Heart right ventricle (tissue), 16 donors: ENCODE measurements at places on chromosomes 12 and 14. TPM values are rescaled to one million over a fixed set of nuclear protein-coding genes. Genes with fewer than 3 reads are reported as not detected.
A peak's percentile ranks its signal among the peaks of the same experiment; 100 is the strongest.

DNA sequence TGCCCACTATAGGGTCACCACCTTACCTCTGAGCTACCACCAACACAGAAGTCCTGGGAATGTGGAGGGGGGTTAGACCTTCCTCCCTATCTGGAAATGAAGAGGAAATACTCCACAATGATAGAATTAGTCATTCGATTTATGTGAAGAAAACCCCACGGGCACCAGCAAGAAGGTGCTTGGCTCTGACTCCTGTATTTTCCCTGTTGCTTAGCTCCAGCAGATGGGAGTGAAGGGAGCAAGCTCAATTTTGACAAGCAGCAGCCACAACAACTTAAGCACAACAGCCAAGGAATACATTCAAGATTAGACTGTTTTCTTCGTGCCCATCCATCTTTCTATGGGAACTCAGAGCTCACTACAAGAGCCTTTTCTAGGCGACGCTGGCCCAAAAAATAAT lies 191.7 kb downstream of the SPTSSA start:
- H3K4me1 ChIP-seq: no peaks in the 10 kb centered on the region
- no peak overlapping the region for H3K4me3 ChIP-seq
- no peak overlapping the region for H3K27ac ChIP-seq
- no peak for DNase-seq

DNA sequence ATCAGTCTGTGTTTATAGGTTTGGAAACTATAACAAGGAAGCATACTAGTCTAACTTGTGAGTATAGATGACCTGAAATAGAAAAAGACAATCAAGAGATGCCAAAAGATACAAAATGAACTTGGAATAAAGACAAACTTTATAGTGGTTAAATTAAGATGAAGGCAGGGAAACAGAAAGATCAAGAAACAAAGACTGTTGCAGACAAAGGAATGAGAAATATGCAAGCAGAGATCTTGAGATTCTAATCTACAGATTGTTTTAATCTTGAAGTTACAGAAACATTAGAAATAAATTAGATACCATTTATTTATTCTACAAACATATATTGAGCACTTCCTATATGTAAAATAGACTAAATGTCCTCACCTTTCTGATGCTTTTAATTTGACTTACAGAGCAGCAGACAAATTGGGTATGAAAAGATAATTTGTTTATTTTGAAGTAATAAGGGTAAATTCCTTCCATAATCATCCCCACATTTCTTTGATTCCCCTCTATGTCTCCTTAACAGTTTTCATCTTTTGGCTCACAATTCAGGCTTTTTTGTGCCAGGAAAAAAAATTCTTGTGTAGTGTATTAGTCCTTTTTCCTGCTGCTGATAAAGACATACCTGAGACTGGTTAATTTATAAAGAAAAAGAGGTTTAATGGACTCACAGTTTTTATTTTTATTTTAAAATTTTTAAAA lies 134.4 kb downstream of the KITLG start:
- no peaks in the 10 kb centered on the region for H3K36me3 ChIP-seq
- H3K4me1 ChIP-seq: no peaks in the 10 kb centered on the region
- no peak for DNase-seq
- H3K27me3 ChIP-seq: no peaks in the 10 kb centered on the region
- no peak overlapping the region for H3K4me3 ChIP-seq

DNA sequence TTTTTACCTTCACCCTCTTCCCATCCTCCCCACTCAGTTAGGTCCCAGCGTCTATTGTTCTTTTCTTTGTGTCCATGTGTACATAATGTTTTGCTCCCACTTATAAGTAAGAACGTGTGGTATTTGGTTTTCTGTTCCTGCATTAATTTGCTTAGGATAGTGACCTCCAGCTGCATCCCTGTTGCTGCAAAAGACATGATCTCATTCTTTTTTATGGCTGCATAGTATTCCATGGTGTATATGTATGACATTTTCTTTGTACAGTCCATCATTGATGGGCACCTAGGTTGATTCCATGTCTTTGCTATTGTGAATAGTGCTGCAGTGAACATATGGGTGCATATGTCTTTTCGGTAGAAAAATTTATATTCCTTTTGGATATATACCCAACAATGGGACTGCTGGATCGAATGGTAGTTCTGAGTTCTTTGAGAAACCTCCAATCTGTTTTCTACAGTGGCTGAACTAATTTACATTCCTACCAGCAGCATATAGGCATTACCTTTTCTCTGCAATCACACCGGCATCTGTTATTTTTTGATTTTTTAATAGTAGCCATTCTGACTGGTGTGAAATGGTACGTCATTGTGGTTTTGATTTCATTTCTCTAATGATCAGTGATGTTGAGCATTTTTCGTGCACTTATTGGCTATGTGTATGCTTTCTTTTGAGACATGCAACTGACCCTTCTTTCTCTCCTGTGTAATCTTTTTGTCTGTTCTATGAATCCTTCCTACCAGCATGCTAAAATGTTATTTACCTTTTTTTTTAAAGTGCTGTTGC lies 279.7 kb upstream of the AMIGO2 start:
- DNase-seq: no peak
- H3K4me3 ChIP-seq: no peak overlapping the region
- no peaks in the 10 kb centered on the region for H3K4me1 ChIP-seq
- no peak overlapping the region for H3K27ac ChIP-seq

DNA sequence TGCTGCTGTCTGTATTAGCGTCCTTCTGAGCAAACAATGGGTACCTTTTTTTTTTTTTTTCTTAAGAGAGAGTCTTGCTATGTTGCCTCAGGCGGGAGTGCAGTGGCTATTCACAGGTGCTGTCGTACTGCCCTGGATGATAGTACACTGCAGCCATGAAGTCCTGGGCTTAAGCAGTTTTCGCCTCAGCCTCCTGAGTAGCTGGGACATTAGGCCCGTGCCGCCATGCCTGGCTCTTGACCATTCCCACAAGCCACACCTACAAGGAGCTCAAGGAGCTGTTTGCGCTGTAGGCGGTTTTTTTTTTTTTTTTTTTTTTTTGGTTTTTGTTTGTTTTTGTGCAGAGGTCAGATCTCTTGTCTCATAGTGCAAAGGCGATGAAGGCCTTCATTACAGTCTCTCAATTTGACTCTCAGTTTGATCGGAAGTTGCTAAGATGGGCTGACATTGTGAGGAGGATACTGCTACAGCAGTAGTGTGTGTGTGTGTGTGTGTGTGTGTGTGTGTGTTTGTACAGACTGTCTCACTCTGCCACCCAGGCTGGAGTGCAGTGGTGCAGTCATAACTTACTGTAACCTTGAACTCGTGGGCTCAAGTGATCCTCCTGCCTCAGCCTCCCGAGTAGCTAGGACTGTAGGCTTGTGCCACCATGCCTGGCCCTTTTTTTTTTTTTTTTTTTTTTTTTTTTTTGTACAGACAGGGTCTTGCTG lies 34.2 kb downstream of the TRAF3 start:
- no peaks in the 10 kb centered on the region for H3K36me3 ChIP-seq
- DNase-seq: no peak
- H3K4me1 ChIP-seq: no peaks in the 10 kb centered on the region
- no peaks in the 10 kb centered on the region for H3K27me3 ChIP-seq

DNA sequence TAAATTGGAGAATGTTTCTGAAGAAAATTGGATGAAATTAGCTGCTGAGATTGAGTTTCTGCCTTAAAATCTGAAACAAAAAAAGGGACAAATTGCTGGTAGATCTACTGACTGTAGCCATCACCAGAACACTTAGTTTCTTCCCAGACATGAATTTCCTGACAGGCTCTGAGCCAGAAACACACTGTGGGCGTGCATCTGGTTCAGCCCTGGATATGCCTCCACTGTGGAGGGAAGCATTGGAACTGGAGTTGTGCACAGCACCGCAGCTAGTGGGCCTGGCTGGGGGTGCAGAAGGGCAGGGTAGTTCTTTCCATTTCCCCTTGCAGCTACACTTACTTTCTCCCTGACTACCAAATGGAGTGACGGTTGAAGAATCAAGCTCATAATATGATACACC lies 31.2 kb downstream of the CREBL2 start:
- no peak overlapping the region for H3K27ac ChIP-seq
- no peak overlapping the region for H3K4me3 ChIP-seq
- H3K27me3 ChIP-seq: no peaks in the 10 kb centered on the region
- no peaks in the 10 kb centered on the region for H3K4me1 ChIP-seq
- no peak for DNase-seq

- no peaks in the 10 kb centered on the region for H3K36me3 ChIP-seq
- H3K4me3 ChIP-seq: no peak overlapping the region
- H3K4me1 ChIP-seq: no peaks in the 10 kb centered on the region
- H3K27me3 ChIP-seq: peaks cover 37% of the 10 kb centered on the region
These were observed 989.1 kb upstream of the TMEM132C start for GRCh38 chr12:127277882-127278281.

DNA sequence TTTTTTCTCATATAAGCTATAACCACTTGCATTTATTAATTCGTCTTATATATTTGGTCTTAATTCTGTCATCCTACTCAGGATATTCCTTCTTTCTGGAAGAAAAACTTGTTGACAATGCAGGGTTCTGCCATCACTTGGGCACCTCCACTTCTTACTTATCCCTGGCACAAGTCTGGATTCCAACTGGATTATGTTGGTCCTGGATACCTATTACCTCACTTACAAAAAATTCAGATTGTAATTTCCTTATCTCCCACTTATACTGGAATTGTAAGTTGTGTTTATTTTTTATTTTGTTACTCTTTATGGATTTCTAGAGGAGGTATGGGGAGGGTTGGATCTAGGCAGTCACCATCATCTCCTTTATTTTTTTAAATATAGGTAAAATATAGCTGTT lies 36.7 kb downstream of the LRRIQ1 start:
- no peaks in the 10 kb centered on the region for H3K27me3 ChIP-seq
- no peaks in the 10 kb centered on the region for H3K4me1 ChIP-seq
- no peak overlapping the region for H3K4me3 ChIP-seq
- no peak overlapping the region for H3K27ac ChIP-seq
- no peaks in the 10 kb centered on the region for H3K36me3 ChIP-seq

DNA sequence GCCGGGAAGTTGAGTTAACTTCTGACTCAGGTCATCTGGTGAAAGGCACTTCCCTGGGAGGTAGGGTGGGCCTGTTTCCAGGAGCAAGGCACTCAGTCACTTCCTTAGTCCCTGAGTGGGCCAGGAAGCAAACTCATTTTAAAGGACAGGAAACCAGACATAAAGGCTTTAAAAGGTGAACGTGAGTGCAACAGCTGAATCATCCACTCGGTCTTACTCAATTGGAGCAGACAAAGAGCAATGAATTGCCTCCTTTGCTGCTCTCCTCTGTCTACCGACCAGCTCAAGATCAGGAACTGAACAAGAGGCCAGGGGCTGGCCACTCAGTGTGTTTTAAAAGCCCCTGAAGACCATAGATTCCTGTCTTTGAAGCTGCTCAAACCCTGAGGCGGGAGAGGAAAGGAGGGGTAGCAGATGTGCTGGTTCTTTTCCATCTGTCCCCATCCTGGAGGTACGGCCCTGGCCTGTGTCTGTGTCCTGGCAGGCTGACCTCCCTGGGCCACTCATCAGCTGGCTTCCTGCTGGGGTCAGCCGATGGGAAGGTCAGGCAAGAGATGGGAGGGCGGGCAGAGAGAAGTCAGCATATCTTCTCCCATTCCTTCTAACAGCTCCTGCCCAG lies 148.9 kb downstream of the PPM1H start:
- H3K27ac ChIP-seq: peak overlapping the region; percentile 87
- peak; percentile 77 for DNase-seq
- no peaks in the 10 kb centered on the region for H3K36me3 ChIP-seq
- peaks cover 63% of the 10 kb centered on the region for H3K4me1 ChIP-seq
- no peak overlapping the region for H3K4me3 ChIP-seq

GRCh38 chr12:65248656-65249633 lies 29.5 kb upstream of the MSRB3 start:
- no peak overlapping the region for H3K4me3 ChIP-seq
- no peak overlapping the region for H3K27ac ChIP-seq
- peaks cover 53% of the 10 kb centered on the region for H3K36me3 ChIP-seq
- H3K27me3 ChIP-seq: no peaks in the 10 kb centered on the region
- no peaks in the 10 kb centered on the region for H3K4me1 ChIP-seq
- no peak for DNase-seq

DNA sequence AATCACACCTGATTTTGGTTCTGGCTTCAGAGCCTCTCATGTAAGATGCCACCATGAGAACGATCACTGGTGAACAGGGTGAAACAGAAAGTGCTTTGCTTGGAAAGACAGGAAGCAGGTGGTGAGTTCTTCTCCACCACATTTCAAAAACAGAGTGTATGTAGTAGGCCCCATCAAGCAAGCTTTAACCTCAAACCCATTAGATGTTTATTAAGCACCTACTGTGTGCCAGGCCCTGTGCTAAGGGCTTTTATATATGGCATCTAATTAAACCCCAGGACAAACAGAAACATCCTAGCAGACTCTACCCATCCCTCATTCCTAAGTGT lies 47.8 kb upstream of the MED13L start:
- no peak for DNase-seq
- H3K27ac ChIP-seq: peak overlapping the region; percentile 85
- H3K36me3 ChIP-seq: no peaks in the 10 kb centered on the region
- no peak overlapping the region for H3K4me3 ChIP-seq
- no peaks in the 10 kb centered on the region for H3K27me3 ChIP-seq
- peaks cover 6% of the 10 kb centered on the region for H3K4me1 ChIP-seq

- H3K27ac ChIP-seq: no peak overlapping the region
- H3K36me3 ChIP-seq: no peaks in the 10 kb centered on the region
- H3K27me3 ChIP-seq: no peaks in the 10 kb centered on the region
- no peak overlapping the region for H3K4me3 ChIP-seq
- H3K4me1 ChIP-seq: no peaks in the 10 kb centered on the region
These were observed 83.8 kb downstream of the NRXN3 start for GRCh38 chr14:78253986-78254385.

DNA sequence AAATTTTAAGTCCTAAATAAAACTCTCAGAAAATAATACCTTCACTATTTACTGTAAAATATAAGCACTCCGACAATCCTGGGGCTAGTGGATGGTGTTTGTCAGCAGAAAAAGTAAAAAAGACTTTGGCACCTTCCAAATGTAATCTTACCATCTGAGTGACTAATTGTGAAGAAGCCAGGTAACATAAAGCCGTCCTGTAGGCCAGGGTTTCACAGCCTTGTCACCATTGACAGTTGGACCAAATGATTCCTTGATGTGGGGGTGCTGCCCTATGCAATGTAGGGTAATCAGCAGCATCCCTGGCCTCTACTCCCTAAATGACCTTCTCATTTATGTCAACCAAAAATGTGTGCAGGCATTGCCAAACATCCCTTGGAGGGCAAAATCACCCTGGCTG lies 87.2 kb downstream of the CAPZA3 start:
- H3K27ac ChIP-seq: no peak overlapping the region
- no peaks in the 10 kb centered on the region for H3K27me3 ChIP-seq
- DNase-seq: no peak
- no peaks in the 10 kb centered on the region for H3K4me1 ChIP-seq
- no peak overlapping the region for H3K4me3 ChIP-seq

- DNase-seq: no peak
- no peak overlapping the region for H3K27ac ChIP-seq
- no peaks in the 10 kb centered on the region for H3K4me1 ChIP-seq
- H3K36me3 ChIP-seq: no peaks in the 10 kb centered on the region
- H3K27me3 ChIP-seq: no peaks in the 10 kb centered on the region
- H3K4me3 ChIP-seq: no peak overlapping the region
These were observed 97.1 kb downstream of the ETNK1 start for GRCh38 chr12:22722081-22722480.

- no peaks in the 10 kb centered on the region for H3K27me3 ChIP-seq
- H3K4me3 ChIP-seq: no peak overlapping the region
- DNase-seq: no peak
- H3K36me3 ChIP-seq: no peaks in the 10 kb centered on the region
These were observed 29.7 kb upstream of the RAB21 start for GRCh38 chr12:71725011-71725410.

PLCZ1 gene
- polyA plus RNA-seq: not detected

RERG gene
- 3.5 TPM for polyA plus RNA-seq

ZNF140 gene
- polyA plus RNA-seq: 11.9 TPM

PRKAG1 gene
- polyA plus RNA-seq: 71.0 TPM

PACS2 gene
- polyA plus RNA-seq: 42.9 TPM

RIN3 gene
- polyA plus RNA-seq: 7.2 TPM

CPNE6 gene
- polyA plus RNA-seq: not detected

RERGL gene
- polyA plus RNA-seq: 3.4 TPM

CLEC1A gene
- polyA plus RNA-seq: 4.3 TPM

LTBR gene
- polyA plus RNA-seq: 38.3 TPM

MORN3 gene
- polyA plus RNA-seq: 0.19 TPM

SLC8A3 gene
- 0.01 TPM for polyA plus RNA-seq

DPY19L2 gene
- 171 TPM for polyA plus RNA-seq
